ENCODE measurements at places on chromosomes 16 and 17.

- no peak for DNase-seq
These were observed 1.6 kb downstream of the ITPRIPL2 start for GRCh38 chr16:19115148-19116021.

DNA sequence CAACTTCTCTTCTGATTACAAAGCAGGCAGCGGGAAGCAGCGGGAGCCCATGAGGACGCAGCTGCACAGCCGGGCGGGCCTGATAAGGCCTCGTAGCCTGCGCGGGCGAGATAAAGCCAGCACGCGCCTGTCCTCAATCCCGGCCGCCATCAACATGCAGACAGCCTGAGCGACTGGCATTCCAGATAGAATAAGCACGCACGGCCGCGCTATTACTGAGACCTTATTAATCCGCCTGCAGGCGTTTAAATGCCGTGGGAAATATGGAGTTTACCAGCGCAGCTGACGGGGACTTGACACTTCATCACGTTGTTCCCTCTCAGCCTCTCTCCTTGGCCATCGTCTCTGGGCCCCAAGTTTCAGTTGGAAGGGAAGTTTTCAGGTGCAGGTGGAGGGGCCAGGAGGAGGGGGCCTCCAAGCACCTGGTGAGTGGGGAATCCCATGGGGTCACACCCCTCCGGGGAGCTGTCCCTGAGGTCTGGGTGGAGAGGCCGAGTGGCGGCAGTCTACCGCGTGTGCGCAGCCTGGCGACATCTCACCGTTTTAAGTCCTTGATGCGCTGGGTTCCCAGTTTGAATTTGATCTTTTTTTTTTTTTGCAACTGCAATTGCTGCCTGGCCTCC is 27.3 kb upstream of the CBFA2T3 start:
- no peak for DNase-seq

- DNase-seq = no peak
These were observed 451 bp downstream of the IL32 start for GRCh38 chr16:3065742-3066439.

DNA sequence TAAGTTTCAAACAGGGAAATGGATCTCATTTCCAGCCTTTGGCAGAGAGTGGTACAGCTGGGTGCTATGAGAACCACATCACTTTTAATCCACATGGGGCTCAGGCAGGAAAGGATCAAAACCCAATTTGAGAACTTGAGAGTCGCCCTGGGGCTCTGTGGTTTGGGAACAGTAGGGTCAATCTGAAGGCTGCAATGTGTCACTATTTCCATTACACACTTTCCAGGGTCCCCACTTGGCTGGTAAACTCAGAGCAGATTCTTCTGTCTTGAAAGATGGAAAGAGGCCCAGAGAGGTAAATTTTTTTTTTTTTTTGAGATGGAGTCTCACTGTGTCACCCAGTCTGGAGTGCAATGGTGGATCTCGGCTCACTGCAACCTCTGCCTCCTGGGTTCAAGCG is 6.7 kb upstream of the HIGD1B start:
- no peak for DNase-seq

DNA sequence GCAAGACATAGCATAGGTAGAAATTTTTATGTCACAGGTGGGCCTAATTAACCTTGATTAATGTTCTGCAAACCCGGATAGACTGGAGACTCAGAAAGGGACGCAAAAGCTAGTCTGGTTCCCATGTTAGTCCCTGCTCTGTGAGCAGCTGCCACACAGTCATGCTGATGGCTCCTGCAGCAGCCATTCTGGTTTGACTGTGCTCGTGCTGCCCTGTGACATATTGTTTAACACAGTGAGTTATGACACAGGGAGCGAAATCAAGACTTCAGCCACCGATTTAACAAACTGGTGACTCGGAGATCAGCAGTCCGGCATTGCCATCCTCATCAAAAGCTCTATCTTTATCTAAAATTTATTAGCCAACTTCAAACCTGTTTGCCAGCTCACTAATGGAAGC is 169.8 kb downstream of the WWOX start:
- no peak for DNase-seq

GRCh38 chr17:77844681-77845080 is 113.8 kb upstream of the TNRC6C start:
- DNase-seq = no peak

- DNase-seq = no peak
These were observed 26.9 kb upstream of the FAM20A start for GRCh38 chr17:68627956-68628575.

- no peak for DNase-seq
These were observed 232.6 kb upstream of the IRX3 start for GRCh38 chr16:54519161-54519695.

DNA sequence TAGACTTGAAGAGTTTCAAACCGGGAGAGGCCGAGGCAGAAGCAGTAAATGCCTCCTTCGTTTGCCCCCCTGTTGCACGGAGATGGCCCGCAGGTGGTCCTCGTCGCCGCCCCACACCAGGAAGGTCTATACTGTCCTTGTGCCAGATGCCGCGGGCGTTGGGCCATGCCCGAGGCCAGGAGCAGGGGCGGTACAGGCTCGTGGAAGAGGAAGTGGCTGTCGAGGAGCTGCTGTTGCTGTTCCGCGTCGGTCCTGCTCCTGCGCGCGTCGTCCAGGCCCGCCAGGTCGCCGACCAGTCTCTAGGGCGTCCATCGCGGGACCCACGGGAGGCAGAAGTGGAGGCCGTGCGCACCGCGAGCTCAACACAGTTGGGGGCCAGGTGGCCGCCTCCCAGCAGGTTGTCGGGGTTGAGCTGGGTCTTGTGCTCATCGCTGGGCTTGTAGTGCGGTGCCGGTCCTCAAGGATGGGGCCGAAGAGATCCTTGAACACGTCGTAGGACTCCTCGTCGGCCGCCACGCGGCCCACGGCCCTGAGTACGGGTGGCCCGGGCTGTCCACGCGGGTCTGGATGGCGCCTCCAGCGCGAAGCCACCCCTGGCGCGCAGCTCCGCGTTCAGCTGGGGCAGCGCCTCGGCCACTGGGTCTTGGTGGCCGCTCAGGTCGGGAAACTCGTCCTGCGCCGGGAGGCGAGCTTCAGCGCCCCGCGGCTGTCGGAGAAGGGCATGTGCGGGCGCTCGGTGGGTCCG is 13.1 kb upstream of the C16orf87 start:
- no peak for DNase-seq

- DNase-seq = no peak
These were observed 18.3 kb upstream of the GNA13 start for GRCh38 chr17:65074778-65075250.

DNA sequence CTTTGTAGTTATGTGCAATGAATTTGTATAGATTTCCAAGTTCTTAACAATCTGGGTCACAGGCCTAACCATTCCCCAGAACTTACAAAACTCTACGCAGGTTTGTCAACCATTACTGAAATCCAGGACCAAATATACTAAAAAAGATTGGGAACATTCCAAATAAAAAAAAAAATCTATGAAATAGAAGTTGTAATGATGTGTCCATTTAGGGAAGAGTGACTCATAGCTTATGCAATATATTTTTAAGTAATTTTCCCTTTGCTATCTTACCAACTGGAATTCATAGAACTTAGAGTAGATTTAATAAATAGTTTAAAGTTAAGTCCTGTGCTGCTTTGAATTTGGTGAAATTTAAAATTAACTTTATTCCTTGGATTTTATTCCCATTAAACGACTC is 393.2 kb downstream of the PMP22 start:
- no peak for DNase-seq

DNA sequence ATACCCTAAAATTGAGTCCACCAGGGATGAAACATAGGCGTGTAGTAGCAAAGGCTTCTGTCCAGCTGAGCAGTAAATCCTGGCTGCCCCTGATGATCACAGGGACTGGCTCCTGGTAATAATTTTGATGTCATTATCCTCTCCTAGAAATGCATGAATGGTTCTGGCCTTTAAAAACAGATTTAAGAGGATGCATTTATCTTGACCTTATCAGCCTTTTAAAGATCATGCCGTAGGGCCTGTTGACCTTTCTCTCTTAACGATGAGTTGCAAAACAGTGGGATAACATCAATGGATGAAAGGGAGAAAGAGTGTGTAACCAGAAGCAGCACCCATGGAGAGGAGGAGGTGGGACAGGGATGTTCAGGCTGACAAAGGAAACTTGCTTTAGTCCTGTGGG is 128.5 kb downstream of the CA10 start:
- DNase-seq = no peak

GRCh38 chr16:57358527-57359095 is at the start of gene CCL22:
Gene CCL22 (plus strand): TSS chr16:57358783. CDS start chr16:57358817, 34 bp downstream.
- peak; percentile 15 for DNase-seq

GRCh38 chr16:47567321-47567720 is 106.2 kb downstream of the PHKB start:
- no peak for DNase-seq

- DNase-seq = no peak
These were observed 31.4 kb downstream of the YWHAE start for GRCh38 chr17:1368588-1368987.

- DNase-seq = peak; percentile 48
These were observed 15.7 kb downstream of the CRLF3 start for GRCh38 chr17:30808785-30809286.

DNA sequence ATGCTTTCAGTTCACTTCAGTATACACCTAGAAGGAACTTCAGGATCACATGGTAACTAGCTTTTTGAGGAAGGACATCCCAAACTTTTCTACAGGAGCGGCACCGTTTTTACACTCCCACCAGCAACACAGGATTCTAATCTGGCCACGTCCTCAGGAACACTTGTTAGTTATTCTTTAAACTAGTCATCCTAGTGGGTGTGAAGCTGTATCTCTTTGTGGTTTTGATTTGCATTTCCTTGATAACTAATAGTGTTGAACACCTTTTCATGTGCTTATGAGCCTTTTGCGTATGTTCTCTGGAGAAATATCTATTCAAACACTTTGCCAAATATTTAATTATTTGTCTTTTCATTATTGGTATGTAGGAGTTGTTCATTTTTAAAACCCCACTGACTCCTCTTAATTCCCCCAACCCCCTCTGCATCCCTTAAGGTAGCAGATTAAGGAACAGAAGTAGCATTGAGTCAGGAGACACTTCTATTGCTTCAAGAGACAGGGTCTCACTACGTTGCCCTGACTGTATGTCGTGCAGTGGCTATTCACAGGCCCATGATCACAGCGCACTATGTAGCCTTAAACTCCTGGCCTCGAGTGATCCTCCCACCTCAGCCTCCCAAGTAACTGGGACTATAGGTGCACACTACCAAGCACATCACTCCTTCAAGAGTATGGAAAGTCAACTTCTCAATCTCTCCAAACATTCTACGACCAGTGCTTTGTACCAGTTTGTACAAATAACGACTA is 25.4 kb downstream of the YWHAE start:
- peak; percentile 38 for DNase-seq

- no peak for DNase-seq
These were observed 45.2 kb downstream of the AXIN2 start for GRCh38 chr17:65515959-65516948.

- no peak for DNase-seq
These were observed 1.0 kb downstream of the SSTR2 start for GRCh38 chr17:73165616-73166404.

DNA sequence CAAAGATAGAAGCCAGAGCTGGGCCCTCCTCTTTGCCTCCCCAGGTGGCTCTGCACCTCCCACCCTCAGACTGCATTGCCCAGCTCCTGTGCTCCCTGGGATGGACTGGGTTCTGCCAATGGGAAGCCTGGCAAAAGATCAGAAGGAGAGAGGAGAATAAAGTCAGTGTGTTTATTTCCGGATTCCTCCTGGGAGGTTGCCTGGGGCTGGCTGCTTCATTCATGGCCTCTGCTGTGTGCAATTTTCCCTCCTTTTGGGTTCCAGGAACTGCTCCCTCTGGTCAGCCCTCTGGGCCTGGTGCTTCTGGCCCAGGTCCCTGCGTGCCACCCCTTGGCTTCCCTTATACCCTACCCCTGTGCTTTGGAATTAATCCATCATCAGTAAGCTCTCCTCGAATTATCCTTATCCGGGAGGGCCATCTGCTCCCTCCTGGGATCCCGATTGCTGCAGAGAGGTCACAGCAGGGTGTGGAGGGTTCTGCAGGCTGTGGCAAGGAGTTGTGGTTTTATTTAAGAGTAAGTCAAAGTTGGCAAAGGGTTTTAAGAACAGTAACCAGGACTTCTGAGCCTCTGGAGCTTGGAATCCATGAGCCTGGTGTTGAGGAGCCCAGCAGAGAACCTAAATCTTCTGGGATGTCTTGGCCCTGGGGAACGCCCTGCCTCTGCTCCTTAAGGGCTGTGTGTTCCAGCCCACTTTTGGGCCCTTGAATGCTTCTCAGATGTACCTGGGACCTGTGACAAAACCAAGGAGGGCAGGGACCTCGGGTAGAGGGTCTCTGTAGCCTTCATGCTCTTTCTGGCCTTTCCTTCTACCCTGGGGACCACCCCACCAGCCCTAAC is 8.2 kb upstream of the MMP2 start:
- no peak for DNase-seq

GRCh38 chr16:1982013-1982433 is 754 bp upstream of the NOXO1 start:
- no peak for DNase-seq

DNA sequence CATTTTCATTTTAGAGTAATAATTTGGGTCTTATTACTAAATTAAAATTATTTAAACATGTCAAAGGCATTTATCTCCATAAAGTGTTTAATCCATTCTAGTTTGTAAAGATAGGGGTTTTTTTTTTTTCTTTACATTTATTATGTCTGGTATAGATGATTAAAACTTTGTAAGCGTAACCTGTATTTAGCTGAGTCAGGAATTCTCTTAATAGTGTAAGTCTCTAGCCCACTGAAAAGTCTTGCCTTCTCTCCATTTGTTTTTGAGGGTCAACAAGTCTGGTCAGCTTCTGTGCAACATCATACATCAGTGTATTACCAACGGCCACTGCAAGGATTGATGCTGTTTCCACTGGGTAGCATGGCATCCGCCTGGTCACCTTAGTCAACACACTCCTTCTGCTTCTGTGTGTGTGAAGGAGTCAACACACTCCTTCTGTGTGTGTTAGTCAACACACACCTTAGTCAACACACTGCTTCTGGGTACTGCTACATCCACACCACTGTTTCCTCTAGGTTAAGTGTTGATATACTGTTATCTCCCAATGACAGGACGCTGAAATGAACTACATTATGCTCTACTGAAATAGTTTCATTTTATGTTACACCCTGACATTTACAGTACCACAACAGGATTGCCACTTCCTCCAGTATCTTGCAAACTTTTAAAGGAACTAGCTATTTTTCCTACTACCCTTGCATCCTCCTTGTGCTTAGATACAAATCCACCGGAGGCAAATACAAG is 37.3 kb upstream of the VWA3A start:
- DNase-seq = no peak

Measured in CD4-positive, alpha-beta T cell treated with Interferon alpha-2 for 1 hour (primary cell).